ENCODE measurements at places on chromosomes 3 and 15. TPM values are rescaled to one million over a fixed set of nuclear protein-coding genes. Genes with fewer than 3 reads are reported as not detected.

DNA sequence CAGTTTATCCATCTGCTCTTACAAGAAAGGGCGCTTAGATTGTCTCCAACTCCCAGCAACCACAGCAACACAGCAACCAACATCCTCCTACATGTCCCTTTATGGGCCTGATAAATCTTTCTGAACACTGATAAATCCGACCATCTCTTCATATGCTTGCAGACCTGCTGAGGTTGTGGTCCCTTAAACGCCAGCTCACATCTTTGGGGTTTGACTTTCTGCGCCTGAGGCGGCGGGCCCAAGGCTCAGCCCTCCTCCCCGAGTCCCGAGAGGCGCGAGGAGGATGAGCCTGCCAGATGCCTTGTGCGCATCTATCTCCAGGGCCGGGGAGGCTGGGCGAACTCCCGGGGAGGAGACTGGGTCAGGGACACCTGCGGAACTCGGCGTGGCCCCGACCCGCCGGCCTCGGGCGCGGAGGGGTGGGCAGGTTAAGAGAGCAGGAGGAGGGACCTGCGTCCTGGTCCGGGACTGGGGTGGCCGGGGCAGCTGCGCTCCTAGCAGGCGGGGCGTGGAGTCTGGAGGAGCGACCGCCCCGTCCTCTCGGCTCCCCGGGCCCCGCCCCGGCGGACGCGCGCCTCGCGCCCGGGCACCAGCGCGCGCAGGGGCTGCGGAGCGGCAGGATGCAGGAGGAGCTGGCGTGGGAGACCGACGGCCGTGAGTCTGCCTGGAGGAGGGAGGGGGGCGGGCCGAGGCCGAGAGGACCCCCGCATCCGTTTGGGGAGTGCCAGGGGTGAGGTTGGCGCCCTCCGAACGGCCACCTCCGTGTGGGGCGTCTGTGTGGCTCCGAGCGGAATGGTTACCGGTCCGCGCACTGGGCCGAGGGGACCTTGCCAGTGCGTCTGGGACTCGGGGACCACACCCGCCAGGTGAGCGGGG lies at the start of gene ANKDD1A:
TSS of gene ANKDD1A (plus strand) at position 592 of the 876 bp plus-strand sequence. CDS start at position 621, 29 bp downstream.
- peak within 1 kb of the TSS; percentile 60 for H3K4me3 ChIP-seq
- no peak for DNase-seq
- peaks cover 6% of the 10 kb centered on the region for H3K4me1 ChIP-seq
- no peak within 1 kb of the TSS for H3K27ac ChIP-seq

- no peaks in the 10 kb centered on the region for H3K27me3 ChIP-seq
- no peak overlapping the region for H3K27ac ChIP-seq
- H3K36me3 ChIP-seq = no peaks in the 10 kb centered on the region
- H3K4me3 ChIP-seq = no peak overlapping the region
- no peak for DNase-seq
Measured at GRCh38 chr3:44055951-44056350, 185.7 kb upstream of the TOPAZ1 start.

ACOX2 gene
- total RNA-seq = 0.16 TPM

COL8A1 gene
- 0.10 TPM for total RNA-seq

DNA sequence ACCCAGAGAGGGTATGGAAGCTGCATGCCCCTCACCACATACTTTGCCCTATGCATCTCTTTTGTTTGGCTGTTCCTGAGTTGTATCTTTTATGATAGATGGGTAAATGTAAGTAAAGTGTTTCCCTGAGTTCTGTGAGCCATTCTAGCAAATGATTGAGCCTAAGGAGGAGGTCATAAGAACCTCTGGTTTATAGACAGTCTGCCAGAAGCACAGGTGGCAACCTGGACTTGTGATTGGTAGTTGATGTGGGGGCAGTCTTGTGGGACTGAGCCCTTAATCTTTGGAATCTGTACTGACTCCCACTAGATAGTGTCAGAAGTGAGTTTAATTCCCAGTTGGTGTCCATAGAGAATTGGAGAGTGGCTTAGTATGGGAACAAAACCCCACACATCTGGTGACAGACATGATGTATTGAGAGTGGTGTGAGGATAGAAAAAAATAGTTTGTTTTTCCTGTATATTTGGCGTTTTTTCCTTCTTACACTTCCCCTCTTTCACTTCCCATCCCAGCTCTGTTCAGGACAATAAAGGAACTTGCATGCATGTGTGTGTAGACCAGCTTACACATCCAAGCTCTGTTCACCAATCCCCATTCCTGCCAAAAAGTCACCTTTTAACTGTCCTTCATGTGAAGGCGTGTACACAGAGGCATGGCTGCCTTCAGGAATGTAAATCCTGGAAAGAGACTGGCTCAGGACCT lies 38.1 kb upstream of the SPPL2A start:
- no peak for DNase-seq
- no peaks in the 10 kb centered on the region for H3K36me3 ChIP-seq
- H3K27me3 ChIP-seq = no peaks in the 10 kb centered on the region
- no peak overlapping the region for H3K4me3 ChIP-seq
- H3K4me1 ChIP-seq = peaks cover 20% of the 10 kb centered on the region
- no peak overlapping the region for H3K27ac ChIP-seq

DNA sequence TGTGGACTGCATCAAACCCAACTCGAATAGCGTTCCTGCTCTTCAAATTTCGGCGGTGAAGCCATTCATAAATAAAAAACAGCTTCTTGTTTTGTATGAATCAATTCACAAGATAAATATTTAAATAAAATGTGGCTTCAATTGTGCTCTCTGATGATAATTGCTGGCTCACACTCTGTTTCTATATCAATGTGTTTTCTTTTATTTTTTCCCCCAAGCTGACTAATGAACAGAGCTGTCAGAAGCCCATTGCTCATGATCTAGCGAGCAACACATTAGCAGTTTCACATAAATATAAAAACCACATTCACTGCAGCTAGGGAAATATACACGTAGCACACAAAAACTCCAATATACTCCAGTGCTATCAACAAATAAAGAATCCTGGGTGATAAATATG lies 45.0 kb upstream of the FOXP1 start:
- H3K4me1 ChIP-seq = no peaks in the 10 kb centered on the region
- no peaks in the 10 kb centered on the region for H3K27me3 ChIP-seq

FBXW12 gene
- not detected for total RNA-seq

- no peaks in the 10 kb centered on the region for H3K4me1 ChIP-seq
- H3K4me3 ChIP-seq = no peak overlapping the region
- peaks cover 4% of the 10 kb centered on the region for H3K27me3 ChIP-seq
- no peak overlapping the region for H3K27ac ChIP-seq
Measured at GRCh38 chr3:124890573-124891190, 3.5 kb upstream of the ITGB5 start.

- no peaks in the 10 kb centered on the region for H3K36me3 ChIP-seq
- H3K27ac ChIP-seq = peak overlapping the region; percentile 48
- H3K4me1 ChIP-seq = peaks cover 20% of the 10 kb centered on the region
- peak; percentile 67 for DNase-seq
- no peaks in the 10 kb centered on the region for H3K27me3 ChIP-seq
- H3K4me3 ChIP-seq = no peak overlapping the region
Measured at GRCh38 chr3:8665407-8665896, 20.9 kb upstream of the SSUH2 start.

DNA sequence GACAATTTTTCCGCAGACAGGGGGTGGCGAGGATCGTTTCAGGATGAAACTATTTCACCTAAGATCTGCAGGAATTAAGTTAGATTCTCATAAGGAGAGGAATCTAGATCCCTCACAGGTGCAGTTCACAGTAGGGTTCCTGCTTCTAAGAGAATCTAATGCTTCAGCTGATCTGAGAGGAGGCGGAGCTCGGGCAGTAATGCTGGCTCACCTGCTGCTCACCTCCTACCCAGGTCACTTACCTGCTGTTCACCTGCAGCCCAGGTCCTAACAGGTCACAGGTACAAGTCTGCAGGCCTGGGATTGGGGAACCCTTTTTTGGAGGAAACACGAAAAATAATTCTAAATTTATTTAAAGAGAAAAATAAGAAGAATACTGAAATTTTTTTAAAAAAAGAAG lies 406.8 kb downstream of the MCTP2 start:
- no peaks in the 10 kb centered on the region for H3K27me3 ChIP-seq
- H3K4me1 ChIP-seq = no peaks in the 10 kb centered on the region
- DNase-seq = no peak
- no peak overlapping the region for H3K27ac ChIP-seq
- H3K36me3 ChIP-seq = no peaks in the 10 kb centered on the region

GRCh38 chr15:55989383-55989782 lies 4.0 kb downstream of the NEDD4 start:
- no peak for DNase-seq
- no peaks in the 10 kb centered on the region for H3K27me3 ChIP-seq
- H3K4me3 ChIP-seq = no peak overlapping the region
- H3K27ac ChIP-seq = no peak overlapping the region
- 0 out of 2 replicates have a peak, but pooled peaks cover 3% of the 10 kb centered on the region for H3K4me1 ChIP-seq

DNA sequence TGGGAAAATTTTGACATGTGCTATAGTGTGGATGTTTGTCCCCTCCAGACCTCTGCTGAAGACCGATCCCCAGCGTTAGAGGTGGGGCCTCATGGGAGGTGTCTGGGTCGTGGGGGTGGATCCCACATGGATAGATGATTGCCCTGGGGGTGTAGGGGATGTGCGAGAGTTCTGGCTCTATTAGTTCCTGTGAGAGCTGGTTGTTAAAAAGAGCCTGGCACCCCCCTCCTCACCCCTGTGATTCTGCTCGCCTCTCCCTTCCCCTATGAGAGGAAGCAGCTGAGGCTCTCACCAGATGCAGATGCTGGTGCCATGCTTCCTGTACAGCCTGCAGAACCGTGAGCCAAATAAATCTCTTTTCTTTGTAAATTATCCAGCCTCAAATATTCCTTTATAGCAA lies 67.4 kb downstream of the ATP10A start:
- H3K27ac ChIP-seq = no peak overlapping the region
- DNase-seq = no peak
- H3K4me3 ChIP-seq = no peak overlapping the region
- H3K27me3 ChIP-seq = no peaks in the 10 kb centered on the region

THSD4 gene
- 0.03 TPM for total RNA-seq

DNA sequence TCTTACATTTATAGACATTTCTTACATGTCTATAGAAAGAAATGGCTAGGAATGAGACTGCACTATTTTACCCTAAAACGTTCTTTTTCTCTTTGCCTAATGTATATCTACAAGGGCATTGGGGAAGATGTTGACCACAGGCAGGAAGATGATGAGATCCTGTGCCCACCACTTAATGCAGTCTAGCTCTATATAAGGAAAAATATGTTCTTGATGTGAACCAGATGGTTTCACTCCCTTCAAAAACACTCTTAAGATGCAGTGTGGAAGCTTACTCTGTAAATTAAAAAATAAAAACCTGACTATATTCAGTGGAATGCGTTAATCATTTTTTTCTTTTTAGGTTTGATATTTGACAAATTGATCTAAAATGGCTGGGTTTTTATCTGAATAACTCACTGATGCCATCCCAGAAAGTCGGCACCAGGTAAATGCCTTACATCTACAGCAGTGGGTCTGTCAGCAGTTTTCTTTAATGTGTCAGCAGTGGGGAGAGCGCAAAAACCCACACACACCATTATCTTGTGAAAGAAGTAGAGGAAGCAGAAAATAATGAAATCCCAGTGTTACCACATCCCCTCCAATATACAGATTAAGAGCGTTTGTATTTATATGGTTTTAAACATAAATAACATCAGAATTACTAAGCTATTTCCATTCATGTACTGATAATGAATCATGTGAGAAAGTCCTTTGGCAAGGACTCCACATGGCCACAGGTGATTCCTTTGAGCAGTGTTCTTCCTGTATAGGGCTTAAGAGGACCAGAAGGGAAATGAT lies 10.1 kb downstream of the AGTR1 start:
- H3K4me1 ChIP-seq = no peaks in the 10 kb centered on the region
- DNase-seq = no peak
- H3K27ac ChIP-seq = no peak overlapping the region
- no peak overlapping the region for H3K4me3 ChIP-seq
- H3K36me3 ChIP-seq = no peaks in the 10 kb centered on the region
- H3K27me3 ChIP-seq = no peaks in the 10 kb centered on the region

DNA sequence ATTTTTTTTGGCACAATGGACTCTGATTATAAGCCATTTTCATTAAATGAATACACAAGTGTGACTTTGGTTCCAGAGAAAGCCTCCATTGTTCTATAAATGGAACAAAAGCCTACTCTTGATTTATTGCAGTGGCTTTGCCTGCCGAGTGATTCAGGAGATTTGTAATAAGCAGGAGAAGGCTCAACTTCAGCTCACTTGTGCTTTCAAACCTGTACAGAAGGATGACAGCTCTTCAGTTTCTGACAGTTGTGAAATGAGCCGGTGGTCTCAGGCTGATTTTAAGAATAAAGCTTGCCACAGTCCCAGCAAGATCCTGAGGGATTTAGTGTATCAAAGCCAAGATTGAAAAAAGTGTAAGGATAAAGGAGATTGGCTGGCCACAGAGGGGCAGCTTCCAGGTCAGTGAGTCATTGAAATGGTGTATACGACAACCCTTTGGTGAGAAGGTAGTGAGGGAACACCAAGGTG lies 438.8 kb upstream of the TGFBR2 start:
- H3K27me3 ChIP-seq = no peaks in the 10 kb centered on the region
- H3K27ac ChIP-seq = no peak overlapping the region
- H3K4me3 ChIP-seq = no peak overlapping the region
- no peak for DNase-seq
- no peaks in the 10 kb centered on the region for H3K4me1 ChIP-seq
- no peaks in the 10 kb centered on the region for H3K36me3 ChIP-seq

FOXL2 gene
- total RNA-seq = not detected

PLAAT1 gene
- total RNA-seq = not detected

DNA sequence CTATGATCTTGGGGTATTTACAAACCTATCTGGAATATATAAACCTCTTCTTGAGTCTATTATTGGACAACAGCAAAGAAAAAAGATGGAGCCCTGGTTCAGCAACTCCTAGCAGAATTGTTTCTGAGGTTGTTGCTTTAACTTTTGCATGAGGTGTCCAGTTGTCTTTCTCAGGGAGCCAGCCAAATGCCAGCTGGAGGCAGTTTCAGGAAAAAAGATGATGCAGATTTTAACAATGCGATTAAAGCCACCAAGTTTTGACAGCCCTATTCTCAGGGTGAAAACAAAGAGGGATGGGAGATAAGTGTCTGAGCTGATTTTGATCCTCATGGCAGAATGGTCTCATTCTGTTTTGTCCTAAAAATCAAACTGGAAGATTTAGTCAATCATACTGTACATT lies 181.6 kb upstream of the RASGRP1 start:
- no peak overlapping the region for H3K27ac ChIP-seq
- DNase-seq = no peak
- no peaks in the 10 kb centered on the region for H3K36me3 ChIP-seq
- H3K27me3 ChIP-seq = peaks cover 3% of the 10 kb centered on the region
- H3K4me1 ChIP-seq = no peaks in the 10 kb centered on the region

SOX2 gene
- total RNA-seq = 0.13 TPM

GRCh38 chr3:73653351-73653750 lies 28.6 kb upstream of the PDZRN3 start:
- no peaks in the 10 kb centered on the region for H3K36me3 ChIP-seq
- H3K27ac ChIP-seq = no peak overlapping the region
- H3K4me1 ChIP-seq = no peaks in the 10 kb centered on the region
- no peak overlapping the region for H3K4me3 ChIP-seq
- no peak for DNase-seq

MESP1 gene
- total RNA-seq = 1.1 TPM

- no peak for DNase-seq
- H3K36me3 ChIP-seq = no peaks in the 10 kb centered on the region
Measured at GRCh38 chr3:11090551-11090950, 63.7 kb upstream of the HRH1 start.

ITIH1 gene
- 0.33 TPM for total RNA-seq

- DNase-seq = no peak
- no peaks in the 10 kb centered on the region for H3K36me3 ChIP-seq
- H3K27ac ChIP-seq = no peak overlapping the region
Measured at GRCh38 chr3:49427586-49427985, 1.5 kb downstream of the NICN1 start.

RTF1 gene
- 28.4 TPM for total RNA-seq

MITF gene
- total RNA-seq = not detected

TMEM45A gene
- total RNA-seq = 1.0 TPM

ANKRD34C gene
- not detected for total RNA-seq

COX17 gene
- total RNA-seq = 111 TPM

LRRK1 gene
- 58.3 TPM for total RNA-seq

ZIC1 gene
- total RNA-seq = not detected

TGM5 gene
- total RNA-seq = 5.6 TPM

Measured in GM12878 (cell line).